ENCODE measurements at places on chromosomes 12 and 14.
A peak's percentile ranks its signal among the peaks of the same experiment; 100 is the strongest.

DNA sequence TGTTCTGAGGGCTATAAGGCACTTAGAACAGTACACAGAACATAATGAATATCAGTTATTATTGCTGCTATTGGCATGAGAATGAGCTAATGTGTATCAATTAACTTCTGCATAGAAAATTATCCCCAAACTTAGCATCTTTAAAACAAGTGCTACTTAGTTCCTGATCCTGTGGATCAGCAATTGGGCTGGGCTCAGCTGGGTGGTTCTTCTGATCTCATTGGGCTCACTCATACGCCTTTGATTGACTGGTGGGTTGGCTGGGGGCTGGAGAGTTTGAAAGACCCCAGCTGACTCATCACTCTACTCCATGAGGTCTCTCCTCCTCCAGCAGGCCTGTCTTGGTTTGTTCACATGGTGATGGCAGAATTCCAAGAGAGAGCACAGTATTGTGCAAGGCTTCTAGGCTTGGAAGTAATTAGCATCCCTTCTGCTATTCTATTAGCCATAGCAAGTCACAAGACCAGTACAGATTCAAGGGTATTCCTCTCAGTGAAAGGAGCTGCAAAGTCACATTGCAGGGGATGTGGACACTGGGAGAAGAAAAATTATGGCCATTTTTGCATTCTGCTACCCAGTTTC is 27.2 kb upstream of the HSPB8 start:
- no peak for DNase-seq

- no peak for DNase-seq
These were observed 308.7 kb downstream of the RPAP3 start for GRCh38 chr12:47396902-47397663.

- no peak for DNase-seq
These were observed 98.0 kb downstream of the ZNF664 start for GRCh38 chr12:124071075-124071443.

DNA sequence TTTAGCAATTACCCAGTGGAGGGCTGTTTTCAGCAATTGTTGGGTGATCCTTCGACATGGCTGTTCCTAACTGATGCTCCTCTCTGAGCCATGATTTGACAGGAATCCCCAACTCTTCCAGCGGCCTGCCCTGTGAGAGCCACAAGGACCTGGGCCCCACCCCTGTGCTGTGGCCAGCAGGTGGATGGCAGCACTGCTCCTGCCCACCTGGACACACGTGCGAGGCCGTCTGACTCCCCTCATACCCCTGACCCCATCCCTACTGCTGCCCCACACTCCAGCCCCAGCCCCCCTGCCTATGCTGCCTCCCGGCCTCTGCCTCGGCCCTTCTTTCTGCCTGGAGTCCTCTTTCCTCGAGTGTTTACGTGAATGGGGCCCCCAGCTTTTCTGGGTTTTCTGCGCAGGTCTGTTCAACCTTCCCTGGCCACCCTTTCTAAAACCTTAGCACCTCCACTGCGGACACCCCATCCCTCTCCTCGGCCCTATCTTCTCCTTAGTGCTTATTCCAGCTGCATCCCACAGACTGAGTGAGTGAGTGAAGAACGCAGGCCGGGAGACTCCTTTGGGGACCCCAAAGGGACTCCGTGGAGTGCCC is 111.4 kb downstream of the DICER1 start:
- peak; percentile 13 for DNase-seq

- DNase-seq: no peak
These were observed 85.0 kb upstream of the ARID2 start for GRCh38 chr12:45644541-45644940.

DNA sequence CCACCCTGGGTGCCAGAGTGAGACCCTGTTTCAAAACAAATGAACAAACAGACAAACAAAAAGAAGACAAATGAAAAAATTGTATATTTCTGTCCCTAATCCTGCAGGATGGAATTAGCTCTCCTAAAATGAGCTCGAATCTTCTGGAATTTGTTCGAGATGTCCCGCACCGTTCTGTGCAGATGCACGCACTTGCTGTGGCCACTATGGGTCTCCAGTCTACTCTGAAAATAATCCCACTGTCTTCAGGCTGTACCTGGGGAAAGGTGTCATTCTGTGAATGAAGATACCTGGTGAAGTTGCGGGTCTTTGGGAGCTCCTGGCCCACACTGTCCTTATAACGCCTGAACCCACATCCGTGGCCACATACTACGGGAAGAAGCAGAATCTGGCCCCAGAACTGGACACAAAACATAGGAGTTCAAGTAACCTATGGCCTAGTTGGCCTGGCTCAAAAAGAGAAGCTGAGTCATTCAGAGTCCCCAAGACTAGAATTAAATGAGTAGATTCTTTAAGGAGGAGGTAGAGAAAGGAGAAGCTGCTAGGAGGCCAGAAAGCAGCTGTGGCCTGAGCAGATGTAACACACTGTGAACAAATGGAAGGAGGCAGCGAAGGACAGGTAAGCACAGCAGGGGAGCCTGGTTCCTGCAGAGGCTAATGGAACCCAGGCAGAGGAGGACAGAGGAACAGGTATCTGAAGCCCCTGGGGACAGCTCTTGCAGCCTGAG is 108.6 kb downstream of the FOXN3 start:
- no peak for DNase-seq
